DMS 273 treated with DMSO at 0.1 percent for 48 hours (cell line): ENCODE measurements at places on chromosomes 12 and 14.

GRCh38 chr12:112468046-112468445 lies 49.3 kb downstream of the PTPN11 start:
- no peak for DNase-seq

DNA sequence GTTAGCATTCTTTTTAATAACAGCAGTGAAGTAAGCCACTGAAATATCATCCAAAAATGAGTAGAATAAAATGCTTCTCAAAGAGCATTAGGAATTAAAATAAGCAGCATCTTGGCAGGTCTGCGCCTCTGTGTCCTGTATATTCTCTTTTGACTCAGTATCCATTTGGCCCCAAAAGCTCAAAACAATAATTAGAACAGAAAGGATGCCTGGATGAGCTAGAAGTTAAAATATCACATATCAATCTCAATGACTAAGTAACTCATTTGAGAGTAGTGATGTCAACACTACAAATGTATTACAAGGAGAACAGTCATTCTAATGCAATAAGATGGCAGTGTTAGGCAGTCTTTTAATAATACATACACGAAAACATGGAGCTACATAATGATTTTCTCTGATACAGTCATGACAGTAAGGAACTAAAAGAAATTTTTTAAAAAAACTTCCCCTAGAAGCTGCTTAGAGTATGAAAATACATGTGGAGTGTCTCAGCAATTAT lies 160.9 kb upstream of the ABCD2 start:
- no peak for DNase-seq

DNA sequence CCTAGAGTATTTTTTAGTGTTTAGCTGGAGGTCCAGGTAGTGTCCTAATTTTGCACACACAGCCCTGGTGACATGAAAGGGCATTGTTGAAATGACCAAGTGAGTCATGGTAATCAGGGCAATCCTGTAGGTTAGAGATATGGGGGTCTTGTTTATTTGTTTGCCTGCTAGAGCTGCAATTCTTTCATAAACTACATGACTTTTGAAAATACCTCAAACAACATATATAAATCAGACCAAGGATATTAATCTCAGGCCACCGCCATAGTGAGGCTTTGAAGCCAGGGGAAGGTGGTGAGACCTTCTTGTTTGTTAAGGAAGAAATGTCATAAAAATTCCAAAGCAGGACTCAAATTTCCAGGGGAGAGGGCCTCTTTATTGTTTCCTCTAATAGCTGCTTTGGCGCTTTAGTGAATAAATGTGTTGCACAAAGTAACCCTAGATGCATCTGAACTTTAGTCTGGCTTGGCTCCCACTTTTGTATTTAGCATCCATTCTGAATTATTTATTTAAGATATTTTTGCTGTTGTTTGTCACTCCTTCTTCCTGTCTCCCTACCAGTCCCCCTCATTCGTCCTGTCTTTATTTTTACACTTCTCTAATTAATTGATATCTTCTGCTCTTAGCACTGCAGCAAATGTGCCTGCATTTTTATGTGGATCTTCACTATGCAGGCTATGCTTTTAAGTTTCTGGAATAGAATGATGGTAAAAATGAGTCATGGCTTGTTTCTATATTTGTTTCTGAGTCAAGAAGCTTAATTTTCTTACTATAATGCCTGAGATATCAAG lies 430.3 kb downstream of the RAD51B start:
- DNase-seq: no peak

DNA sequence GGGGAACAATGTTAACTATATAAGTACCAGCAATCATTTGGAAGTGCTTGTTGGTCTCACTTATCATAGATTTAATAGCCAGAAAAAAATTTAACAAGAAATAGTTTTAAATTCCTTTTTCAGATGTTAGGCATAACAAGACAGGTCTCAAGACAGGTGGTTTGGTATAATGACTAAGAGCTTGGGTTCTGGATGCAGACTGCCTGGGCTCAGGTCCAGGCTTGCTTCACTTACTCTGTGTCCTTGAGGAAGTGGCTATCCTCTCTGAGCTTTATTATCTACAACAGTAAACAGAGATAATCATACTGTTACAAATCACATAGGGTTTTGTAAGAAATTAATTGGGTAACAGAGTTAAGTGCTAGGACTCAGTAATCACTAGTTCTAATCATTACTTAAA lies 338.0 kb upstream of the FLRT2 start:
- DNase-seq: no peak

DNA sequence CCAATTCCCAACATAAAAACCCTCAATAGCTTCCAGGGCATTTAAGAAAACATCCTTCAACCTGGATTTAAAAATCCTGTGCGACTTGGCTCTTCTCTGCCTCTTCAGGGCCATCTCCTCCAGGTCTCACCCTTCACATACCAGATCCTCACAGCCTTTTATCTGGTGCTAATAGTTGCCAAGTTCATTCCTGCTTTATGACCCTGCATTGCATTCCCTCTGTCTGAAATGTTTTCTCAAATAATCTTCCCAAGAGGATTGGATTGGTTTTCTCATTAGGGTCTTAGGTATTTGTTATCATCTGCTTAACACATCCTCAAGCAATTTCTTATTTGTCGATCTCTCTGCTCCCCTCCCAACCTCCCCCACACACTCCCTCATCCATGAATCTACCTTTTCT lies 832.0 kb downstream of the GALC start:
- no peak for DNase-seq
